ENCODE measurements at places on chromosomes 12 and 14. TPM values are rescaled to one million over a fixed set of nuclear protein-coding genes. Genes with fewer than 3 reads are reported as not detected.

DNA sequence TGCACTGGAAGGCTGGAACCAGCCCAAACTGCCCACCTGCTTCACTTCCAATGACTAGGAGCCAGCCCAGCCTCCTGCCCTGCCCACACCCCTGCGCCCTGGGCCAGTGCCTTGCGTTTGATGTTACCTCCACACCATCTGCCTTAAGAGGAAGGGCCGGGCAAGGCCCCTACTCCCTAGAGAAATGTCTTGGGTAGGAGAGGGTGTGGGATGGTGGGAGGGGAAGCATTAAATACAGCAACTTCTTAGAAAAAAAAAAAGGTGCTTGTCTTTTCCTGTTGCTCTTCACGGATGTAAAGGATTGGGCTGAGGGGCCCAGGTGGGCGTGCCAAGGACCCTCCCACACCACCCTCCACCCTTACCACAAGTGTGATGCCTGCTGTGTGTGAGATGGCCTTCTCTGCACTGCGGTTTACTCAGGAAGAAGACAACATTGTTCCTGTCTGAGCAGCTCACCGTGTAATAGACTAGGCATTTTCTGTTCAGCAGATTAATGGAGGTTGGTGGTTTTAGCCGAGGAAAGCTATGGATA is 99.9 kb downstream of the NINJ2 start:
- peak overlapping the region; percentile 97 for H3K27ac ChIP-seq
- DNase-seq: peak; percentile 69
- H3K4me3 ChIP-seq: peak overlapping the region; percentile 86
- H3K36me3 ChIP-seq: peaks cover 11% of the 10 kb centered on the region
- no peaks in the 10 kb centered on the region for H3K27me3 ChIP-seq

Gene KCNMB4
- 0.74 TPM for total RNA-seq

DNA sequence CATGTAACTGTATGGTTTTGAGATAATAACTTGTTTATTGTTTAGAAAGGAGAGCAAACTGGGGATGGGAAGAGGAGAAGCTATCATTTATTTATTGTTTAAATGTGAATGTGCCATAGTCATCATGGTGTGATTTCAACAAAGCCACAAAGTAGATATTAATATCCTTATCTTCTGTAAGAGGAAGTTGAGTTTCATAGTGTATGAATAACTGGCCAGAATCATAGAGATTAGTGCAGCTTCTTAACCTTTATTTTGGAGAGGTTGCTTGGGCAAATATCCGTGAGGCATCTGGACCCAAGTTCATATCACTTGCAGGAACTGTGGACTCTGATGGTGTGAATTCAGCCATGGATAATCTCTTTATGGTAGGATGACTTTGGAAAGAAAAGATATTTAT is 26.8 kb upstream of the LYZ start:
- H3K4me1 ChIP-seq: peaks cover 4% of the 10 kb centered on the region
- H3K4me3 ChIP-seq: no peak overlapping the region
- no peak for DNase-seq
- no peak overlapping the region for H3K27ac ChIP-seq
- peaks cover 14% of the 10 kb centered on the region for H3K27me3 ChIP-seq
- peaks cover 8% of the 10 kb centered on the region for H3K36me3 ChIP-seq

Gene SERPINA12
- not detected for total RNA-seq

- DNase-seq: no peak
- peaks cover 13% of the 10 kb centered on the region for H3K27me3 ChIP-seq
- peaks cover 1% of the 10 kb centered on the region for H3K4me1 ChIP-seq
- H3K36me3 ChIP-seq: no peaks in the 10 kb centered on the region
- no peak overlapping the region for H3K27ac ChIP-seq
Measured at GRCh38 chr14:101357559-101358319, 203.6 kb upstream of the DIO3 start.

Gene FAM181A
- not detected for total RNA-seq

DNA sequence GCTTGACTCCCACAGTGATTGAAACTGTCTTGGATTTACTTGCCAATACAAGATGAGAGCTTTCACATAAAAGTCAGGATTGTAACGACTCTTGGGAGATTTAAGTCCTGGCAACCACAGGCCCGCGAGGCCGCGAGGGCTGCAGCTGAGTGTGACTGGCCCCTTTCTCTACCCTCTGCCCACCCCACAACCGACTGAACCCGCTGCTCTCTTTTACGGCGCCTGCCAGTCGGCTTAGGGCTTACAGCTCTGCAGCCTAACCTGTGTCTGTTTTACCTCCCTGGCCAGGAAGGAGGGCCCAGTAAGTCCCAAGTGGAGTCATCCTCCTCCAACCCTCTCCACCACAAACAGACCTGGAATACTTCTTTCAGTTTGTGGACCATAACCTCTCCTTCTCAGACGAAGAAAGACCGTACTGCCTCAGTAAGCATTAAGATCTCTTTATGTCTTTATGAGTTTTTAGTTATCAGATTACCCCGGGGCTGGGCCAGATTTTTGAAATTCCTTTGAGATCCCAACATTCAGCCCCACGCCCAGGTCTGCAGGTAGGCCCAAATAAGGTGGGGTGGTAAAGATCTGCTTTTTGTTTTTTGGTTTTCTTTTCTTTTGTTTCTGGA is 12.6 kb upstream of the TIGAR start:
- no peak overlapping the region for H3K4me3 ChIP-seq
- no peaks in the 10 kb centered on the region for H3K27me3 ChIP-seq
- peaks cover 28% of the 10 kb centered on the region for H3K36me3 ChIP-seq
- peaks cover 9% of the 10 kb centered on the region for H3K4me1 ChIP-seq
- H3K27ac ChIP-seq: no peak overlapping the region

- no peak for DNase-seq
- no peak overlapping the region for H3K4me3 ChIP-seq
- no peak overlapping the region for H3K27ac ChIP-seq
- no peaks in the 10 kb centered on the region for H3K36me3 ChIP-seq
- H3K4me1 ChIP-seq: no peaks in the 10 kb centered on the region
- H3K27me3 ChIP-seq: peaks cover 4% of the 10 kb centered on the region
Measured at GRCh38 chr12:131457028-131457310, 253.9 kb upstream of the SFSWAP start.

DNA sequence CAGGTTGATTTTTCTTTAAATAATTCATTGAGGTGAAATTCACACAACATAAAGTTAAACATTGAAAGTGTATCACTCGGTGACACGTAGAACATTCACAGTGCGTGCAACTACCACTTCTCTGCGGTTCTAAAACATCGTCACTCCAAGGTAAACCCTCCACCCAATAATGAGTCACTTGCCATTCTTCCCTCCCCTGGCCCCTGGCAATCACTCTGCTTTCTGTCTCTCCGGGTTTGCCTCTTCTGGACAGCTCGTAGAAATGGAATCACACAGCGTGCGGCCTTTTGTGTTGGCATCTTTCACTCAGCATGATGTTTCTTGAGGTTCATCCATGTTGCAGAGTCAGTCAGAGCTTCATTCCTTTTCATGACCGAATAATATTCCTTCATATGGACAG is 18.9 kb downstream of the FZD10 start:
- no peaks in the 10 kb centered on the region for H3K27me3 ChIP-seq
- no peak overlapping the region for H3K4me3 ChIP-seq
- no peak overlapping the region for H3K27ac ChIP-seq

DNA sequence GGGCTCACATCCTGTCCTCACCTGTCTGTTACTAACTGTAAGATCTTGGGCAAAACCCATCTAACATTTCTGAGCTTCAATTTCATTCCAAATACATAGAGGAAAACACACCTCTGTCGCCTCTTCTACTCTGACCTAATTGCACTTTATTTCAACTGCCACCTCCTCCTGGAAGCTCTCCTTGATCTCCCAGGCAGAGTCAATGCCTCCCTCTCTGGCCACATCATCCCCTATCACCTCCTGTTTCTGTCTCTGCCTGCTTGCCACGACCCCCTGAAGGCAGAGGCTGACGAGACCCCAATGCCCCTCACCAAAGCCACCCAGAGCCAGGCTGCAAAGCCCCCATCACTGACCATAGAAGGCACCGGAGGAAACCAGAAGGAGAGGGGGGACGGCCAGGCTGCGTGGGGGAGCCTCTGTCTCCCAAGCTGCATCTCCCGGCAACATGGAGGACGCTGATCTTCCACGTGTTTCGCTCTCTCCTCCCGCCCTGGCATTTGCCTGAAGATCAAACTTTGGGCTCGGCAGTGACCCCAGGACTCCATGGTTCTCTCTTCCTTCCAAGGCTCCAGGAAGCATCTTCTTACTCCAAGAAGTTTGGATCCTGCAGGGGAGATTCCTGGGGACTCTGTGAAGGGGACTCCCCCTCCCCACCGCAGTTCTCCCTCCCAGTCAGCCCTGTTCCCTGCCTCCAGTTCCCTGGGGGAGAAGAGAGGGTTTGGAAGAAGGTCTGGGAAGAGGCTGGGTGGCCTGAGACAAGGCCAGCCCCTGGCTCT is 50.1 kb upstream of the BCL11B start:
- no peaks in the 10 kb centered on the region for H3K36me3 ChIP-seq
- H3K27ac ChIP-seq: no peak overlapping the region
- no peaks in the 10 kb centered on the region for H3K27me3 ChIP-seq
- H3K4me1 ChIP-seq: peaks cover 4% of the 10 kb centered on the region

Gene B3GNT4
- 1.6 TPM for total RNA-seq
